ENCODE measurements at places on chromosomes 7 and 10. TPM values are rescaled to one million over a fixed set of nuclear protein-coding genes. Genes with fewer than 3 reads are reported as not detected.

DNA sequence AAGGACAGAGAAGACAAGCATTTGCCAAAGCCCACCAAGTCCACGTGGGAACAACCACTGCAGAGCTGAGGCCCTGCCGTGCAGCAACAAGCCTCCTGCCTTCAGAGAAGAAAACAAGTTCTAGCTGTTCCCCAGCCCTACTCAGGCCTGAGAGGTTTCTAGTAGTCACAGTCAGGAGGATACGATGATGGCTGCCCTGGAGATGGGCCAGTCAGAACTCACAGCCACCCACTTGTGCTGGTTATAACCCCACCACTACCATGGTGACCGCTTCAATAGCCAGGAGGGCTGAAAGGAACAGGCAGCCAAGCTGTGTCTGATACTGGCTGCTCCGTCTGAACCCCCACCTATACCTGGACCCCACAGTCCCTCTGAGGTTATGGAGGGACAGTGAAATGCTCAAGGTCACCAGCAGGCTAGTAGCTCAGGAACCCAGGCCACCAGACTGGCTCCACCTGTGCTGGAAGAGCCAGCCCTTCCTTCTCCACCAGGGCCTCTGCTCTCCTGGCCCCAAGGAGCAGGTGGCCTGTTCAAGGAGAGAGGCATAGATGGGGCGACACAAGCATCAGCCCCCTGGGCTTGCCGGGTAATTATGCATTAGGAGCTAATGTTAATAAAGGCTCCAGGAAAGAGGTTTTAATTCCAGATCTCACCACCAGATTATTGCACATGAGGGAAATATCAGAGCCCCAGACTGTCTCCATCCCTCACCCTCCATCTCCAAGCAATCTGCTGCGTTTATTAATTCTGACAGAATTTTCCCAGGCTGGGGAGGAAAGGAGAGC lies 125.8 kb upstream of the PCBD1 start:
- H3K27ac ChIP-seq: no peak overlapping the region
- H3K4me1 ChIP-seq: peaks cover 5% of the 10 kb centered on the region
- no peaks in the 10 kb centered on the region for H3K36me3 ChIP-seq
- no peak overlapping the region for H3K4me3 ChIP-seq
- DNase-seq: no peak
- H3K27me3 ChIP-seq: peaks cover 2% of the 10 kb centered on the region

GRCh38 chr7:20440472-20441105 lies 109.9 kb downstream of the ITGB8 start:
- peak; percentile 35 for DNase-seq
- H3K36me3 ChIP-seq: no peaks in the 10 kb centered on the region
- H3K4me1 ChIP-seq: no peaks in the 10 kb centered on the region
- no peak overlapping the region for H3K4me3 ChIP-seq
- H3K27me3 ChIP-seq: peaks cover 1% of the 10 kb centered on the region
- no peak overlapping the region for H3K27ac ChIP-seq

The COL26A1 gene
- total RNA-seq: not detected

GRCh38 chr10:71038921-71039320 lies 150.6 kb upstream of the PCBD1 start:
- H3K4me1 ChIP-seq: no peaks in the 10 kb centered on the region
- DNase-seq: no peak
- no peaks in the 10 kb centered on the region for H3K36me3 ChIP-seq
- H3K27me3 ChIP-seq: peaks cover 2% of the 10 kb centered on the region

The ABCA13 gene
- not detected for total RNA-seq

- peaks cover 21% of the 10 kb centered on the region for H3K27me3 ChIP-seq
- peaks cover 12% of the 10 kb centered on the region for H3K4me1 ChIP-seq
- no peaks in the 10 kb centered on the region for H3K36me3 ChIP-seq
- no peak overlapping the region for H3K27ac ChIP-seq
These were observed 28.3 kb downstream of the WDR86 start for GRCh38 chr7:151381348-151382078.

- peaks cover 5% of the 10 kb centered on the region for H3K36me3 ChIP-seq
- peaks cover 57% of the 10 kb centered on the region for H3K4me1 ChIP-seq
- DNase-seq: no peak
- H3K27me3 ChIP-seq: no peaks in the 10 kb centered on the region
These were observed 87.9 kb upstream of the IKZF1 start for GRCh38 chr7:50216626-50217025.

The PKD2L1 gene
- not detected for total RNA-seq

GRCh38 chr10:77835669-77836086 lies 90.9 kb downstream of the DLG5 start:
- no peak for DNase-seq
- H3K4me3 ChIP-seq: no peak overlapping the region
- no peak overlapping the region for H3K27ac ChIP-seq
- H3K4me1 ChIP-seq: peaks cover 8% of the 10 kb centered on the region

DNA sequence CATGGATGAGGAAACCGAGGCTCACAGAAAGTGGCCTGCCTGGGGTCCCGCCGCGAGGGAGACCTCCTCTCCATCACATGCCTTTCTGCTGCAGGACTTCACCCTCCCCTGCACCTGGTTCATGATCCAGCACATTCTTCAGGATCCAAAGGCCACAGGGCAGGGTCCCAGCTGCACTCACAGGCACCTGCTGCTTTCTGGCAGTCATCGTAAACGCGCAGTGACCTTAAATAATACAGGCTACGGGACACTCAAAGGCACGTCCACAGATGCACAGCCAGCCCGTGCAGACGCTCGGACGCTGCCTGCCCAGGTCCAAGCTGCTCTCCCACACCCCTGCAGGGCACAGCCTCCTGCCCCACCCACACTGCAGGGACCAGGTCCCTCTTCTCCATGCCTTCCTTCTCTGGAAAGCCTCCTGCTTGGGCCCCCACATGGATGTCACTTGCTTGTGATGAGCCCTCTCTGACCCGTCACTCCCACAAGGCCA lies 49.9 kb downstream of the CALML3 start:
- no peaks in the 10 kb centered on the region for H3K36me3 ChIP-seq
- no peak for DNase-seq
- H3K27me3 ChIP-seq: no peaks in the 10 kb centered on the region
- no peak overlapping the region for H3K27ac ChIP-seq
- H3K4me1 ChIP-seq: no peaks in the 10 kb centered on the region

- H3K36me3 ChIP-seq: no peaks in the 10 kb centered on the region
- peaks cover 13% of the 10 kb centered on the region for H3K4me1 ChIP-seq
- H3K27me3 ChIP-seq: no peaks in the 10 kb centered on the region
These were observed 40.7 kb downstream of the ARL4A start for GRCh38 chr7:12728192-12728538.

- H3K27me3 ChIP-seq: peaks cover 4% of the 10 kb centered on the region
- no peak overlapping the region for H3K27ac ChIP-seq
- no peaks in the 10 kb centered on the region for H3K4me1 ChIP-seq
- no peaks in the 10 kb centered on the region for H3K36me3 ChIP-seq
- H3K4me3 ChIP-seq: no peak overlapping the region
These were observed 49.6 kb downstream of the LAMB1 start for GRCh38 chr7:107953265-107953923.

GRCh38 chr10:12907656-12908055 lies 93.9 kb downstream of the CCDC3 start:
- H3K4me1 ChIP-seq: no peaks in the 10 kb centered on the region
- H3K36me3 ChIP-seq: no peaks in the 10 kb centered on the region
- no peak overlapping the region for H3K4me3 ChIP-seq

GRCh38 chr10:114681542-114681941 lies 23.5 kb upstream of the ABLIM1 start:
- H3K27ac ChIP-seq: no peak overlapping the region
- H3K27me3 ChIP-seq: no peaks in the 10 kb centered on the region
- H3K36me3 ChIP-seq: no peaks in the 10 kb centered on the region
- DNase-seq: no peak
- no peak overlapping the region for H3K4me3 ChIP-seq

DNA sequence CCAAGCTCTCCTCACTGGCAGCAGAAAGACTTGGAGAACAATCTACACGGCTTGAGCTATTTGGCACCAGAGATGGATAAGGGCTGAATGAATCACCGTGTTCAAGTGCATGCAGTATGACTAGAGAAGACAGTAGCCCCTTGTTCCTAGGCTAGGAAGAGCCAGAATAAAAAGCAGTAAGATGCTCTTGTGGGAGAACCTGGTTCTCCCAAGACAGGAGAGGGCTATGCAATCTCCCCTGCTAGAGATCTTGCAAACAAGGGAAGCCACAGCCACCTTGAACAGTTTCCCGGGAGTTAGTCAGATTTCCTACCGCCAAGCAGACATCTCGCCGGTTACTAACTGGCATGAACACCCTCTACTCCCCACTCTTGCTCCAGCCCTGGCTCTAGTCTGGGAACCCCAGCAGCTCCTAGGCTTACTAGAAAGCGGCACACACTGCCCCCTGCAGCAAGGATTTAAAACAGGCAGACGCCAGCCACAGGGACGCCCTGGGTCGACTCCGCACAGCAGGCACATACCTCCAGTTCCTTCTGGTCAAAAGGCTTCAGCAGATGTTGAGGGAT lies 107.3 kb downstream of the SMURF1 start:
- H3K27ac ChIP-seq: no peak overlapping the region
- peak; percentile 28 for DNase-seq
- peaks cover 38% of the 10 kb centered on the region for H3K36me3 ChIP-seq
- no peaks in the 10 kb centered on the region for H3K4me1 ChIP-seq
- no peaks in the 10 kb centered on the region for H3K27me3 ChIP-seq

GRCh38 chr10:17644485-17644943 lies 563 bp downstream of the STAM start:
- peaks cover 33% of the 10 kb centered on the region for H3K36me3 ChIP-seq
- H3K27ac ChIP-seq: peak overlapping the region; percentile 100
- no peaks in the 10 kb centered on the region for H3K27me3 ChIP-seq
- H3K4me3 ChIP-seq: peak overlapping the region; percentile 90

The MKI67 gene
- total RNA-seq: 230 TPM

GRCh38 chr7:79984210-79984609 lies 150.4 kb upstream of the GNAI1 start:
- H3K36me3 ChIP-seq: no peaks in the 10 kb centered on the region
- no peak overlapping the region for H3K27ac ChIP-seq
- no peak for DNase-seq
- H3K4me3 ChIP-seq: no peak overlapping the region

DNA sequence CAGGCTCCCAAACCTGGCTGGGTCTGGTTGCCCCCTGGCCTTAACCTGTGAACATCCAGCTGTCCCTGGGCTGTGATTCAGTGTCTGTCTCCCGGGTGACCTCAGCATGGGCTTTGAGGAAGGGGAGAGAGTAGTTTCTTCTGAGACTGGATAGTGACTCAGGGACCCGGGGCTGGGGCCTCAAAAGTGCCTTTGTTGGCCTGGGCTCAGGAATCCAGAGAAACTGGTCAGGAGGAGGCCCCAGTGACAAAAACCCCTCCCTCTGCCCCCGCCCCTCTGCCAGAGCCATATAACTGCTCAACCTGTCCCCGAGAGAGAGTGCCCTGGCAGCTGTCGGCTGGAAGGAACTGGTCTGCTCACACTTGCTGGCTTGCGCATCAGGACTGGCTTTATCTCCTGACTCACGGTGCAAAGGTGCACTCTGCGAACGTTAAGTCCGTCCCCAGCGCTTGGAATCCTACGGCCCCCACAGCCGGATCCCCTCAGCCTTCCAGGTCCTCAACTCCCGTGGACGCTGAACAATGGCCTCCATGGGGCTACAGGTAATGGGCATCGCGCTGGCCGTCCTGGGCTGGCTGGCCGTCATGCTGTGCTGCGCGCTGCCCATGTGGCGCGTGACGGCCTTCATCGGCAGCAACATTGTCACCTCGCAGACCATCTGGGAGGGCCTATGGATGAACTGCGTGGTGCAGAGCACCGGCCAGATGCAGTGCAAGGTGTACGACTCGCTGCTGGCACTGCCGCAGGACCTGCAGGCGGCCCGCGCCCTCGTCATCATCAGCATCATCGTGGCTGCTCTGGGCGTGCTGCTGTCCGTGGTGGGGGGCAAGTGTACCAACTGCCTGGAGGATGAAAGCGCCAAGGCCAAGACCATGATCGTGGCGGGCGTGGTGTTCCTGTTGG lies at the start of gene CLDN4:
TSS of gene CLDN4 (plus strand) at position 316 of the 903 bp plus-strand sequence. CDS start at position 522, 206 bp downstream.
- no peak within 1 kb of the TSS for H3K27ac ChIP-seq
- no peak within 1 kb of the TSS for H3K4me3 ChIP-seq
- DNase-seq: no peak
- no peaks in the 10 kb centered on the region for H3K36me3 ChIP-seq
- peaks cover 14% of the 10 kb centered on the region for H3K27me3 ChIP-seq

- H3K4me3 ChIP-seq: no peak overlapping the region
- DNase-seq: no peak
- H3K4me1 ChIP-seq: no peaks in the 10 kb centered on the region
- no peaks in the 10 kb centered on the region for H3K27me3 ChIP-seq
- H3K36me3 ChIP-seq: no peaks in the 10 kb centered on the region
- no peak overlapping the region for H3K27ac ChIP-seq
These were observed 31.9 kb downstream of the LDB3 start for GRCh38 chr10:86699991-86700840.

- H3K27ac ChIP-seq: peak overlapping the region; percentile 33
- H3K4me1 ChIP-seq: no peaks in the 10 kb centered on the region
- DNase-seq: no peak
These were observed 29.1 kb downstream of the DPCD start for GRCh38 chr10:101617102-101617823.

The NODAL gene
- not detected for total RNA-seq

DNA sequence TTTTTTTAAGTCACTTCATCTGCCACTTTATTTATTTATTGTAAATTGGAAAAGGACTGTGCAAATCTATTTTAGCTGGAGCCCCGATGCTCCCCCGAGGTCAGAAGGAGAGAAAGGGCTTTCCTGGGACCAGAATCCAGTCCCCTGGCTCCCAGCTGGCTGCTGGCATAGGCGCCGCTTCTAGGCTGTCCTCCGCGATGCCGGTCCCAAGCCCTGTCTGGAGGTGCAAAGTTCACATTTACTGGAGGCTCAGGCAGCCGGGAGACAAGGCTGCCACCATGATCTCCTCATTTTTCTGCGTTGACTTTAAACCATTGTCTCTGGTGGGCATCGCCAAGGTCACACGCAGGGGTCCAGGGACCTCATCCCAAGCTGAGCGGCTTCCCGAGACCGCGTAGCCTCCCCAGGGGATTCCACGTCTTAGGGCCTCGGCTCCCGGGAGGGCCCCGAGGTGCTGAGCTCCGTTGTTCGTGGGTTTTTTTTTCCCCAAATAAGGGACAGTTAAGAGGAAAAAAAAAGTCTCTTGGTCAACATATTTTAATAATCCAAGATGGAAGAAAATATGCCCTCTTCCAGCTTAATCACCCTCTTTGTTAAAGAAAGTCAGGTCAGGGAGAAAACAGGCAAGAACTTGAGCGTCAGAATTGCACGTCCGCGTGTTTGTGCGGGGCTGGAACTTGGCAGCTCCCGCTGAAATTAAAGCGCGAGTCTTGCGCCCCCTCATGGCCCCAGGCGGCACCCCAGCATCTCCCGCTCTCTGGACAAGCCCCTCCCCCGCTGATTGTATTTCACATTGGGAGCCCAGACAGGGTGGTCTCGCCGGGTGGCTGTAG lies 11.9 kb downstream of the RGR start:
- no peak overlapping the region for H3K4me3 ChIP-seq
- H3K4me1 ChIP-seq: peaks cover 4% of the 10 kb centered on the region
- H3K27me3 ChIP-seq: peaks cover 2% of the 10 kb centered on the region
- no peak overlapping the region for H3K27ac ChIP-seq
- no peaks in the 10 kb centered on the region for H3K36me3 ChIP-seq

The NKX1-2 gene
- total RNA-seq: not detected
